ENCODE measurements at places on chromosomes 13 and 19. TPM values are rescaled to one million over a fixed set of nuclear protein-coding genes. Genes with fewer than 3 reads are reported as not detected.

URAD gene
- total RNA-seq: not detected

C1QTNF9B gene
- not detected for total RNA-seq

UQCRFS1 gene
- total RNA-seq: 22.2 TPM

PRODH2 gene
- total RNA-seq: not detected

IZUMO2 gene
- not detected for total RNA-seq

IRGC gene
- not detected for total RNA-seq

FUT1 gene
- total RNA-seq: not detected

BEST2 gene
- total RNA-seq: not detected

ATXN8OS gene
- total RNA-seq: not detected

SOHLH2 gene
- total RNA-seq: 0.49 TPM

NLRP9 gene
- total RNA-seq: not detected

GDF15 gene
- 4.9 TPM for total RNA-seq

ZNF497 gene
- 1.2 TPM for total RNA-seq

HSH2D gene
- total RNA-seq: not detected

FPR1 gene
- total RNA-seq: 0.61 TPM

ZNF486 gene
- total RNA-seq: 5.8 TPM

LILRB5 gene
- not detected for total RNA-seq

NCAN gene
- not detected for total RNA-seq

CEACAM20 gene
- not detected for total RNA-seq

KCTD4 gene
- 4.6 TPM for total RNA-seq

CFAP97D2 gene
- total RNA-seq: not detected

ZNF221 gene
- total RNA-seq: 13.1 TPM

SBSN gene
- total RNA-seq: 0.65 TPM

FGF21 gene
- total RNA-seq: not detected

ZNF582 gene
- 5.1 TPM for total RNA-seq

TUBB4A gene
- not detected for total RNA-seq

PDS5B gene
- total RNA-seq: 38.3 TPM

RBM42 gene
- 46.0 TPM for total RNA-seq

UFM1 gene
- 123 TPM for total RNA-seq

All from hair follicle dermal papilla cell (primary cell).